ENCODE measurements at places on chromosomes 6 and 20.

DNA sequence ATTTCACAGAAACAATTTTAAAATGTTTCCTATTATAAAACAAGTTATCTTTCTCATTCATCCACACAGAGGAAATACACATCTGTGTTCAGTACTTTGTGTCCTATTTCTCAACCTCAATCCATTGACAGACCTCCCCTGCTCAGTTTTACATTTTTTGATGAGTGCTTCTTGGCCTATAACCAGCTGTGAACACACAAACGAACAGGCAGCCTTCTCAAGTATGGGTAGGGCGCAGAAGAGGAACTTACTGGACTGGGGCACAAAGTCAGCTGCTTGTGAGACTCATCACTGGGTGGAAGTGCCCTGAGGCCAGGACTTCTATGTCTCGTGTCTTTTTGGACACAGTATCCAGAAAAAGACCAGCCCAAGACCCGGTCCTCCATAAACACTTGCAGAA lies 2.8 kb downstream of the RPS6KA2 start:
- DNase-seq: no peak

- DNase-seq: no peak
Measured at GRCh38 chr20:36744764-36745191, 1.1 kb downstream of the NDRG3 start.

DNA sequence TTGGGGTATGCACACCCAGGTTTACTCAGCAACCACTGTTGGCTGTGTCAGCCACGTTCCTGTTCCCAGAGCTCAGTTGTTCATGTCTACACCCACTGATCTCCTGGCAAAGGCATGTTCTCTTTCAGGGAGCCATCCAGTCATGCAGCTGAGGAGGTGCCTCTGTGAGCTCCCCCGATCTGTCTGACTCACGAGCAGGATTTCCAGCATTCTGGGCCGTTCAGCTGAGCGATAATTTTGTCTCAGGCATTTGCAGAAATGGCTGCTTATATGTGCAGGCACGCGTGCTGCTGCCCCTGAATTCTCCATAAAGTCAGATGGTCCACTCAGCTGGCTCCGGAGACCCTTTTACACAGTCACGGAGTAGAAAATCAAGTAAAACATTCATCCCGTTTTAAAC lies 78.4 kb upstream of the IYD start:
- no peak for DNase-seq

GRCh38 chr6:5515200-5515599 lies 253.9 kb downstream of the FARS2 start:
- no peak for DNase-seq

GRCh38 chr20:891058-891705 lies 25.0 kb downstream of the ANGPT4 start:
- DNase-seq: no peak

- DNase-seq: no peak
Measured at GRCh38 chr6:15653581-15653980, 9.2 kb downstream of the DTNBP1 start.

- no peak for DNase-seq
Measured at GRCh38 chr6:94278146-94278545, 858.8 kb upstream of the EPHA7 start.

DNA sequence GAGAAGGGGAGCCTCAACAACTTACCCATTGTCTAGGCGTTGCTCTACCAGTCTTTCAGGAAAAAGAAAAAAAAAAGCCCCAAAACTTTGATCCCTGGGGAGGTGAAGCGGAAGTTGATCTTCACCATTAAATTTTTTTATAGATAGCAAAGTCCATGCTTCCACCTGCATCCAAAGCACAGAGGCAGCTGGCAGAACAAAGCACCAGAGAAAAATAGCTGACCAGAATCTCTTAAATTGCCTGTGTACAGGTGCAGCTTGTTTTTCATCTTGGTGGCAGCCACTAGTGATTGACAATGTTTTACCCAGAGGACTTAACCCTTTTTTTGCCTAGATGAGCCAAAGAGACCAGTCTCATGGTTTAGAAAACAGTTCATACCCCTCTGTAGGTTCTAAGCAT lies 86.0 kb downstream of the MYB start:
- DNase-seq: no peak

DNA sequence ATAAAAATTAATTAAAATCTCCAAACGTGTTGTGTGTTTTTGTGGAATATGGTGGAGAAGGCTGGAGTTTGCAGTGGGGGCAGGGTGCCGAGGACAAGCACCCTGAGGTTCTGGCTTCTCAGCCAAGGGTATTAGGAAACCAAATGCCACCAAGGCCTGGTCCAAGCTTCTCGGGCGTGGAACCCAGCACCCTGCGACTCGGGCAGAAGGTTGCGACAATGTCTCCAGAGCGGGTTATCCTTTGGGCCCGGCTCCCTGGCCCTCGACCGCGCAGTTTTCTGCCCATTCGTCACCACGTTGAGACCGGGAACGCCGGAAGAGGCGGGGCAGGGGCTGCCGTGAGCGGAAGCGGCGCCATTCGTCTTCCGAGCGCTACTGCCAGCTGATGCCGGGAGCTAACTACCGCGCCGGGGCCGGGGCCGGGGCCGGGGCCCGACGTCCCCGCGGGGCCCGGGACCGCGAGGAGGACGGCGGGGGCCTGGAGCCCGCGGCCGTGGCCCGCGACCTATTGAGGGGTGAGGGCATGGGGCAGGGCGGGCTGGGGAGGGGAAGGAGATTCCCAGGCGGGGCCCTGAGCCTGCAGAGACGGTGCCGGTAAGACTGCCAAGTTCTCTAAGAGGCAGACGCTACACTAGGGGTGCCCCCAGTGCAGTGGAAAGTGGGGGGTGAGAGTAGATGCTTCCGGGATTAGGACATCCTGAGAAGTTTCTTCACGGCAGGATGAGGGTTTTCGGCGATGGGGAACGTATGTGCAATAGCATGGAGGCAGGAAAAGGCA lies at the start of gene RRP36:
TSS of gene RRP36 (plus strand) at position 354 of the 778 bp plus-strand sequence. CDS start at position 386, 32 bp downstream.
- peak; percentile 82 for DNase-seq
